Breast epithelium (tissue), 4 donors: ENCODE measurements at places on chromosomes 13 and 19. TPM values are rescaled to one million over a fixed set of nuclear protein-coding genes. Genes with fewer than 3 reads are reported as not detected.

IL27RA gene
- 5.1 TPM for total RNA-seq

ABCA7 gene
- 31.8 TPM for total RNA-seq

ALOX5AP gene
- 47.4 TPM for total RNA-seq

RASL11A gene
- total RNA-seq, result 62.2 TPM

ACP7 gene
- total RNA-seq, result not detected

SLC7A10 gene
- total RNA-seq, result not detected

- no peak for DNase-seq
These were observed 40.4 kb downstream of the MLLT1 start for GRCh38 chr19:6239401-6239844.

GRCh38 chr19:46021531-46022041 is 1.3 kb downstream of the PGLYRP1 start:
- DNase-seq, result no peak

GRCh38 chr19:33947265-33947964 is 150.7 kb downstream of the KCTD15 start:
- DNase-seq, result no peak

DNA sequence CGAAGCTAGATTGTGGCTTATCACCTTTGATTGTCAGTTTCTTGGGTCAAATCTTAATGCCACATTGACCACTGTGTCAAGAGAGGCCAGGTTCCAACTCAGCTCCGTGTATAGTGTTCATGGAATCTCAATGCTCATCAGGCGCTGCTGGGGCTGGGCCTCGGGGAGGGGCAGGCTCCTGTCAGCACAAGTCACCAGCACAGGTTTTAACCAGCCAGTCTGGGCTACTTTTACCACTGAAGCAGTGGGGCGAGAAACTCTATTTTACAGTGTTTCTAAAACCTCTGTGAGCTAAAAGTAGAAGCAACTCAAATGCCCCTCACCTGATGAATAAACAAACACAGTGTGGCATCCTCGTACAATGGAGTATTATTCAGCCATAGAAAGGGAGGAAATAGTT is 118.7 kb upstream of the GJB6 start:
- DNase-seq, result no peak

- no peak for DNase-seq
These were observed at the start of gene CEACAM5 for GRCh38 chr19:41708481-41708880. TSS of gene CEACAM5 (plus strand) at chr19:41708626. CDS start at chr19:41708732, 106 bp downstream.

DNA sequence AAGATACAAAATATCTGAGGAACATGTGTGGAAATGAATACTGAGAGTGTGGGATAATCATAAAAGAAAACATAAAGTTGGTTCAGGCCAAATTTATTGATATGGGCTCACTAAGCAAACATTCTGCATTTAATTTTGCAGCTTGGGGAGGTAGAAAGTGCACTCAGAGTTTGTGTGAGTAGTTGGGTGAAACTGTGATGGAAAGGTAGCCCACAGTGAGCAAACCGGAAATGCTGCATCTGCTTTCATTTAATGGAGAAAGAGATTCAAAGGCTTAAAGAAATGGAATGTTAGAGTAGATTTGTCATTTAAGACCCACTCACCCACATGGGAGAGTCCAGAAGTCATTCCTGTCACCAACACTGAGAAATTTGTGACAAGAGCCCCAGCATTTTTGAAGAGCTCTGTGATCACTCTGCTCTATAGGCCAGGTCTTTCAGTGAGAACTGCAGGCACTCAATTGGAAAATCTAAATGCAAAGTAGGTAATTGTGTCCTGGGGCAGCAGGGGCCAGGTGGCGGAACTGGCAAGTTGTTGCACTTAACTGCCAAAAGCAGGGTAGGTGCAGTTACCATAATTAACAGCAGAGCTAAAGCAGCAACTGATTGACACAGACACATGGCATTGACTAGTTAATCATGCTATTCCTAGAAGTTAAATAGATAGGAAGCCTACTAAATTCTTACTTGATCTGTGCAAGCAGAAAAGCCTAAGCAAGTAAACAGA is 1228.3 kb upstream of the PCDH20 start:
- DNase-seq, result no peak

- DNase-seq, result no peak
These were observed 1388.0 kb downstream of the EFNB2 start for GRCh38 chr13:105147461-105147860.

DNA sequence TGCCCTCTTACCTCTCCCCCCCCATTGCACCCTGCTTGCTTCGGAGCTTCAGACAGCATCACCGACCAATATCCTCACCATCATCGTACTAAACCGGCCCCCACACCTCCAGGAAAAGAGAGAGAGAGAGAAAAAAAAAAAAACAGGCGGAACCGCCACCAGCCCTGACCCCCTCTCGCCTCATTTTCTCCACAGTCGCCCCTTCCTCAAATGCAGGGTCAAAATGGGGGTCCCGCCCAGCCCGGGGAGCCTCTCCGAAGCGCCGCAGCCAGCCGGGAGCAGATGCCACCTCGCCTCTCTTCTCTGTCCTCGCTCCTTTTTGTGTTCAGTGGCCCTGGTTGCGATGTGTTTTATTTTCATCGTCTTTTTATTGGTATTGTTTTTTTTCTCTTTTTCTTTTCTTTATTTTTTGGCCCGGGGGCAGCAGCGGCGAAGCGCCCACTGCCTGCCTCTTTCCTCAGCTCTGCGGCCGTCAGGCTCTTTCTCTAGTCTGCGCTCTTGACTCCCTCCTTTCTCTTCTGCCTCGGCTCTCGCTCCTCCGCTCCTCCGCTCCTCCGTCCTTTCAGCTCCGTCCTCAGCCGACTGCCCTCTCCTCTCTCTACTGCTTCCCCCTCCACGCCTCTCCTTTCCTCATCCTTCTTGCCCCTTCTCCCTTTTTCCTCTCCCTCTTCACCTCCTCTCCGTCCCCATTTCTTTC is 41.4 kb downstream of the DEDD2 start:
- no peak for DNase-seq

DNA sequence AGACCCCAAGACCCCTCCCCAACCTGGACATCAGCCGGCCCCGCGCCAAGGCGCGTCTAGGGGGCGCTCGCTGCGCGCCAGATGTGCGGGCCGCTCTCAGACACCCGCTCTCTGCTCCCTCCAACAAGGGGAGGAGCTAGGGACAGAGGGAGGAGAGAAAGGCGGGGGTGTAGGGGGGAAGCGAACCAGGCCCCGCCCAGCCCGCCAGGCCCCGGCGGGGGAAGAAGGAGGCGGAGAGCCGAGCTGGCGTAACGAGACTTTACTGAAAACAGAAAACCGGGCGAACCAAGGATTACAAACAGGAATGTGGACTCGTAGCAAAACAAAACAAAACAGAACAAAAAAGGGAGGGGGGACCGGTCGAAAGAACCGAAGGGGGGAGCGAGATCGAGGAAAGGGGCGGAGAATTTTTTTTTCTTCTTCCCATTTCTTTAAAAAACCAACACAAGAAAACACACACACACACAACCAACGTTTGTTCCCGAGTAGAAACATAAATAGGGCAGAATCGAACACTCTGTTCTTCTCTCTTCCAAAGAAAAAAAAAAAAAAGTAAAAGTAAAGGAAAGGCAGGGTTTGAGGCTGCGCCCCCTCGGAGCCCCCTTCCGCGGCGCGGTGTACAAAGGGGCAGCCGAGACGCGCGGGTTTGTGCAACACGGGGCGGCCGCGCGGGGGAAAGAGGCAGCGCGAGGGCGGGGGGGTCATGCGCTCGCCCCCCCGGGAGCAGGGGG is 1.7 kb downstream of the JUND start:
- peak; percentile 91 for DNase-seq

GRCh38 chr13:96844195-96844594 is 150.1 kb downstream of the OXGR1 start:
- no peak for DNase-seq

GRCh38 chr13:23622985-23623384 is 52.8 kb downstream of the TNFRSF19 start:
- no peak for DNase-seq

DNA sequence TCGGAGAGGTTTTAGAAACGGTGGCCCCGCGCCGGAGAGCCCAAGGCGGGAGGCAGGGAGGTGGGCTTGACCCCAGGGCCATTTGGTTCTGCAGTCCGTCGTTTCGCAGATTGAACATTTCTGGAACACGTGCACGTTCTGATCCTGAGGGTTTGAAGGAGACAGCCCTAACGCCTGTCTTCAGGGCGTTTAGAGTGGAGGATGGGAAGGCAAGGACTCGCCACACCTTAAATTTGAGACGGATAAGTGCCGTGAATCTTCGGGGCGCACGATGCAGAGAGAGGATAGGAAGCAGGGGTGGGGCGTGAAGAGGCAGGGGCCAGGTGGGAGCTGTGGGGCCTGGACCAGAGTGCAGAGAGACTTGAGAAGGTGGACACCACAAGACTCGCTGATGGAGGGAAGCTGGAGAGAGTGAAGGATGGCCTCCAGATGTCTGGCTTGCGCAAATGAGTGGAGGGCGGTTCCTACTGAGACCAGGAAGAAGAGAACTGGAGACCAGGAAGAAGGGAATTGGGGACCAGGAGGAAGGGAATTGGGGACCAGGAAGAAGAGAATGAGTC is 804 bp upstream of the MIER2 start:
- no peak for DNase-seq

DNA sequence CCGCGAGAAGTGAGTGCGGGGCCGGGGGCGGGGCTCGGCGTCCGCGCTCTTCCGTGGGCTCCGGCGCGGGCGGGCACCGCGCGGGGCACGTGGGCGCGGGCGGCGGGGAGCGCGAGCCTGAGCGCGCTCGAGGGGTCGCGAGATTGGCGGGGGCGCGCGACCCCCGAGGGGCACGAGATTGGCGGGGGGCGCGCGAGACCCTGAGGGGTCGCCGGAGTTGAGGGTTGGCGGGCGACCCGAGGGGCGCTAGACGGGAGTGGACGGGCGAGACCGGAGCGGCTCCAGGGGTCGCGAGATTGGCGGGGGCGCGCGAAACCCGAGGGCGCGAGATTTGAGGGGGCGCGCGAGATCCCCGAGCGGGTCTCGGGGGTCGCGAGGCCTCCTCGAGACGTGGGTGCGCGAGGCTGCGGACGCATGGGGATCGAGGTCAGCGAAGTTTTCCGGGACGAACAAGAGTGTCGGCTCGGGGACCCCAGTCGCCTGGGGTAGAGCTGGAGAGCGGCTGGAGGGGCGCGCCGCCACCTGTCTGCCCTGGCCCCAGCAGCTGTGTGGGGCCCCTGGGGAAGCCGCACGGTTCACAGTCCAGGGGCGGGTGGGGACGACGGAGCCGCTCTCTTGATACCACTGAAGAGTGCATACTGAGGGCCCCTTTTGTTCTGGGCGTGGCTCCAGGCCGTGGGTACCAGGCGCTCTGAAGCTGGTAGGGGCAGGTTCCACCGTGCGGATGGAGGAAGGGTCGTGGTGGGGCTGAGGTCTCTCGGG is 682 bp downstream of the SSBP4 start:
- DNase-seq, result no peak
